ENCODE measurements at places on chromosomes 11 and 22. TPM values are rescaled to one million over a fixed set of nuclear protein-coding genes. Genes with fewer than 3 reads are reported as not detected.

Gene SMIM38
- not detected for total RNA-seq

Gene NKAPD1
- 7.1 TPM for total RNA-seq

Gene CRYAB
- total RNA-seq = 16.6 TPM

Gene BBOX1
- 13.2 TPM for total RNA-seq

Gene RIMBP3C
- total RNA-seq = not detected

Gene LRRC32
- not detected for total RNA-seq

Gene CYB5R2
- total RNA-seq = 15.2 TPM

Measured in airway epithelial cell (primary cell).